CD4-positive, alpha-beta T cell treated with Interleukin-15 for 1 hour (primary cell): ENCODE measurements at places on chromosomes 7 and 10.

DNA sequence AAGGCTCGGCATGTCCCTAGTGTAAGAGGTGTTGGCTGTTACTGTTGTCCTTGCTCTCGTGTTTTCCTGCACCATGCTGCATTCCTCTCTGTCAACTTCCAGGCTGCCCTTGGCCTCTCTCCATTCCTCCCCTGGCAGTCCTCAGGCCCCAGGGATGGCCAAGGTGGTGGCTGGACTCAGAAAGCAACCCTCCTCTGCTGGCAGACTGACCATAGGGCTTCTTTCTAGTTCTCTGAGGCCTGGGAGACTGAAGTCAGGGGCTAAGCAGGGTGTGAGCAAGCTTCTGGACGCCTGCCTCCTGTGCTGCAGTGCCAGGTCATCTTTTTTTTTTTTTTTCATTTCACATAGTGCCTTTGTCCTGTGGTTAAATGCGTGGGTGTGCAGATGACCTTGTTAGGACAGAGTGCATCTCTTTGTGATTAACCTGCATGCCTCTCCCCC is 72.0 kb downstream of the GOLGA7B start:
- DNase-seq, result no peak

DNA sequence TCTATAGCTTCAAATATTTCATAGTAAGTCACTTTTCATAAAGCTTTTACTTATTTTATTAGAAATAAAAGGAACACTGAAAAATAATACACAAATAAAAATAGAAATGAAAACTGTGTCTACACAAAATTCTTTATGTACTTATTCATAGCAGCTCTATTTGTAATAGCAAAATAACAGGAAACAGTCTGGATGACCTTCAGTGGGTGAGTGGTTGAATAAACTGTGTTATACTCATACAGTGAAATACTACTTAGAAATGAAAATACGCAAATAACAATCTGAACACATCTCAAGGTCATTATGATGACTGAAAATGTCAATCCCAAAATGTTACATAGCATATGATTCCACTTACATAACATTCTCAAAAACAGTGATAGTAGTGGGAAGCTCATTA is 138.7 kb upstream of the PCLO start:
- no peak for DNase-seq

DNA sequence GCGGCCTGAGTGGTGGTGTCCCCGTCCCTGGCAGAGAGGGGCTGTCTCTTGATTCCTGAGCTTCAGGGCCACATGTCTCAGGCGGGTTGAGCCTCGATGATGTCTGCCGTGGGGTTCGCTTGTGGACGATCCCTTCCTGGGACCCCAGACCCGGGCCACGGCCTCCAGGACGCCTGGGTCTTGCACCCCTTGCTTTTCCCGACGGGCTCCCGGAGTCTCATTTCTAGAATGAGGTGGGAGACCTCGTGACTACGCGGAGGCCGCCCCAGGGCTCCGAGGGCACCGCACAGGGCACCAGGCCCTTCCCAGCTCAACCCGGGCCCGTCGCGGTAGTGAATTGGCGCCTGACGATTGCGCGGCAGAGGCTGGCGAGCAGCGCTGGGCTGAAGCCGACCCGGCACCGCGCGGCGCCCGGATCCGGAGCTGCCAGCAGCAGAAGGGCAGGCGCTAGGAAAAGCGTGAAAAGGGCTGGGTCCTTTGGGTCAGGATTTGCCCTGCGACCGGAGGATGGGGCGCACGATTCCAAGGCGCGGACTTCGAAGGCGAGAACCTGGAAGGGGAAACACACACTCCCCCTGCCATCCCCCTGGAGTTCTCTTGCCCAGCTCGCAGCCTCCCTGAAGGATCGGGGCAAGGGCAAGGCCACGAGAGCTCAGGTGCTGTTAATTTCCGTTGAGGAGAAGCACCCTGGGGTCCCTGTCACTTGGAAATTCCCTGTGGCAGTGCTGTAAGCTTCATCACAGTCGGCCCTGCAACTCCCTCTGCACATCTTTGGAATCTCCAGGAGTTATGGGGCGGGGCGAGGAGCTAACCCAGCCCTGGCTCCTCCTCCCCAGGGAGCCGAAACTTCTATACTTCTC is 15.5 kb downstream of the TLX1 start:
- no peak for DNase-seq

DNA sequence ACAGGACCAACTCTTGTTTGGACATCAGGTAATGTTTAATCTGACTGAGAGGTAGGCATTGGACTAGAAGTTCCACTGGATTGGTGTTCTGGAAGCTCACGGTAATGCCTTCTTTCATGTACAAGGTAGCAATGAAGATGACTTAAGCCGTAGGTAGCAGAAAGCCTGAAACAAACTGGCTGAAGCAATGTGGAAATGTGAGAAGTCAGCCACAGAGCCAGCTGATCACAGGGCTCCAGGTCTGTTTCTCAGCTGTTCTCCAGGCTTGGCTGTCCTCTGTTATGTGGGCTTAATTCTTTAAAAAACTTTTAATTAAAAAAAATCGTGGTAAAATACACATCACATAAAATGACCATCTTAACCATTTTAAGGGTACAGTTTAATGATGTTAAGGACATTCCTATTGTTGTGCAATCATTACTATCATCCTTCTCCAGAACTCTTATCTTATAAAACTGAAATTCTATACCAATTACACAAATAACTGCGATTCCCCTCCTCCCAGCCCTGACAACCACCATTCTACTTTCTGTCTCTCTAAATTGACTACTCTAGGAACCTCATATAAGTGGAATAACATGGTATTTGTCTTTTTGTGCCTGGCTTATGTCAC is 101.4 kb upstream of the ZNF32 start:
- DNase-seq, result no peak

DNA sequence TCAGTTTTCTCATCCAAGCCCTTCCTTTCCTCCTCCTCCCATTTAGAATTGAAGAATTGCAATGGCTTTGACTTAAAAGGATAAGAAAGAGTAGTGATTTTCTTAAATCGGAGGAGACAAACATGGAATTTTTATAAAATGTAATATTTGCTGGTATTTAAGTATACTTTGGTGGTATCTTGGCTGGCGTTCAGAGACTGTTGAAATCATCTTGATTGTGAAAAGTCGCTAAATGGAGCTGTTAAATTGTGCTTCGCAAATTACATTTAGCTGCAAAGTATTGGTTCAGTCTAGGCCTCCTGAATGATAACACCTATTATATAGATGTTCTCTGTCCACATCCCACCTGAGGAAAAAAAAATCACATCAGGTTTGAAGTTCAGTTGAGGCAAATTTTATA is 81.8 kb downstream of the ARID5B start:
- no peak for DNase-seq

DNA sequence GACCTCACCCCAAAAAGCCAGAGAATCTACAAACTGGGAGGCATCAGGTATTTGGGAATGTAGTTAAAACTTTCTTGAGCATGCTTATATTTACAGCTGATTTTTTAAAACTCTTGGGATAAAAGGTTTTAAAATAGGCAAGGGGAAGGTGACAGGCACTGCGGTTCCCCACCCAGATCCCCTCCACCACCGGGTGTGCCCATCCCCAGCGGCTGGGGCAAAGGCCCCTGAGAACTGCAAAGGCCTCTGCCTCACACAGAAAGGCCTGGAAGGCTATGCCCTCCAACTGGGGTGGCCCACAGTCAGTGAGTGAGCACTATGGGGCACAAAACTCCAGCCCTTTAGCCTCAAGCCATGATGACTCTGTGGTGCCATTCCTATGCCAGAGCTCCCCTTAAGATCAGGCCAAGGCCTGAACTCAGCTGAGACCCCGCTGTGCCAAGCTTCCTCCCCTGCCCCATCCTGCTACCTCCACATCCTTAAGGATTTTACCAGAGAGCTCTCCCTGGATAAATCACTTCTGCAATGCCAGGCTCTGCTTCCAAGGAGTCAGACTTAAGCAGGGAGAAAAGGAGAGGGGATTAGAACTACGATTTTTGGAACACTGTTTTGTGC is 299.1 kb downstream of the GRID1 start:
- DNase-seq, result no peak

GRCh38 chr7:75624134-75624832 is 114.5 kb downstream of the HIP1 start:
- DNase-seq, result peak; percentile 64

- peak; percentile 58 for DNase-seq
These were observed 192.5 kb upstream of the PRSS1 start for GRCh38 chr7:142556740-142557139.

DNA sequence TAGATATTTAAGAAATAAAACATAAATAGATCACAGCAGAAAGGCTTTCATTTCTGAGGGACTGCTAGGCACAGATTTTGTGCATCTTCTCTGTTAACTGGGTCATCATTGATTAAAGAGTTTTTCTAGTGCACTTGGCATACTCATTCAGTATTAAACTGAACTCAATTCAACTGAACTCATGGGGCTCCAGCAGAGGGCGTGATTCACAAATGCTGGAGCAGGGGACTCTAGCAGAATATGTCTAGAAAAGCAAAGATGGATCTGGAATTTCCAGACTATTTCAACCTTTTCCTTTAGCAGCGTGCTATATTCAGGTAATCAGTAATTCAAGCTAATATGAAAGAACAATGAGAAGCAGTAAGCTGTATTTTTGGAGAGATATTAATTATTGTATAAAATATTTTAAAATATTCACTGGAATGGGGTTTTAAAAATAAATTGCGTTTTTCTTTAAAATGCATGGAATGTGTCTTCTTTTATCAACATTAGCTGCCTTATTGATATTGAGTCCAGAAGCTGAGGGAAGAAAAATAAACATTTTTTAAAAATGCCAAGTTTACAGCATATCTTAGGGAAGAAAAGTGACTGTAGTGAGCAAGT is 296.8 kb upstream of the CACNA2D1 start:
- DNase-seq, result no peak

DNA sequence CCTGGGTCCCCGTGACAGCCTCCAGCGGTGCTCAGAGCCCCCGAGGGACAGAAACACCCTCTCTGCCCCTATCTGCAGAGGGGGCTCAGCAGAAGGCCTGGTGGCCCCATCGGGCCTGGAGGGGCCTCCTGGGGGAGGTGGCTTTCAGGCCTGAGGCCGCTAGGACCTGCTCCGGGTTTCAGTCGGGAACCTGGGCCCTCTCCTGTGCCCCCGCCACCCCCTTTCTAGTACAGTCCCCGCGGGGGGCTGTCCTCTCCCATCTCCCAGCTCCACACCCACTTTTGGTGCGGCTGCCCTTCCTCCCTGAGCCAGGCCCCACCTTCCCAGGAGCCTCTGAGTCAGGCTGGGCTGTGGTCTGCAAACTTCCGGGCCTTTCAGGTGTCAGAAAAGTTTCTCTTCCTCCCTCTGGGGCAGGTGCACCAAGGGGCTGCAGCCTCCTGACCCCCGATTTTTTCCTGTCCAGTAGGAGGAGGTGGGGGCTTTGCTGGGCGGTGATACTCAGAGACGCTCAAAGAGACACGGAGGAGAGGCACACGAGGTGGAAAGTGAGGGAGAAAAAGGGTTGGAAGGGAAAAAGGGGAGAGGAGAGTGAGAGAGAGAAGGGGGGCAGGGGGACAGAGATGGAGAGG is 692 bp downstream of the CARD11 start:
- peak; percentile 63 for DNase-seq

GRCh38 chr10:133520193-133520738 is 6.9 kb upstream of the CYP2E1 start:
- peak; percentile 82 for DNase-seq

- no peak for DNase-seq
These were observed 548.0 kb downstream of the MAGI2 start for GRCh38 chr7:78905436-78905835.

DNA sequence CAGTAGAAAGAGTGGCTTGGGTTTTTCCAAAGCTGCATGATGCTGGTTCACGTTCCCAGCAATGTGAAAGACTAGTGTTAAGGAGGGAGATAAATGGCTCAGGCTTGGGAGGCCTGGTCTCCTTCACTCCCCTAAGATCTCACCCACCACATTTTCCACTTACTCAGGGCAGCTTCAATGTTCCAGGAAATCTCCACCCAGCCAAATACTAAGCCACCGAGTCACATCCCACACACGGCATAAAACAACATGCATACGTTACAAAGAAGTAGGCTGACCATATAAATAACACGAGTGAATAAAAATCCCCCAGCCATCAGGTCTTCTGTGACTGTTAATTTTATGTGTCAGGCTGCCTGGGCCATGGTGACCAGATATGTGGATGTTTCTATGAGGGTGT is 303.5 kb downstream of the SFMBT2 start:
- DNase-seq, result no peak
